ENCODE measurements at places on chromosomes 4 and X.

GRCh38 chr4:140372751-140373327 lies 607 bp upstream of the SCOC start:
- no peak for DNase-seq

GRCh38 chr4:10343656-10344055 lies 113.6 kb downstream of the ZNF518B start:
- DNase-seq = no peak

DNA sequence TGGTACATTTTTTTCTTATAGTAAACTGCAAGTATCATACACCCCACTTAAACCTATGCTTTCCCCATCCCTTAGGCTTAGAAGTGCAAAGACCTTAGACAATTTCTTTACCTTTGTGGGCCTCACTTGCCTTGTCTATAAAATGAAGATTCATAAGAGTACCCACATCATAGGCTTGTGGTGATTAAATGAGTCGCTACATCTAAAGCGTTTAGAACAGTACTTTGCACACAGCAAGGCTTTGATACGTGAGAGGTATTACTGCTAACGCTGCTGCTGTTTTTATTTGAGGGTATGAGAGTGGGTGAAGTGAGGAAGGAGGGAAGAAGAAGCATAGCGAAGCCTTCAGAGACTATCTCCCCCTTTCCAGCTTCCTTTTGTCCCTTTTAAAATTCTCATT lies 87.8 kb upstream of the RPS6KA3 start:
- no peak for DNase-seq

DNA sequence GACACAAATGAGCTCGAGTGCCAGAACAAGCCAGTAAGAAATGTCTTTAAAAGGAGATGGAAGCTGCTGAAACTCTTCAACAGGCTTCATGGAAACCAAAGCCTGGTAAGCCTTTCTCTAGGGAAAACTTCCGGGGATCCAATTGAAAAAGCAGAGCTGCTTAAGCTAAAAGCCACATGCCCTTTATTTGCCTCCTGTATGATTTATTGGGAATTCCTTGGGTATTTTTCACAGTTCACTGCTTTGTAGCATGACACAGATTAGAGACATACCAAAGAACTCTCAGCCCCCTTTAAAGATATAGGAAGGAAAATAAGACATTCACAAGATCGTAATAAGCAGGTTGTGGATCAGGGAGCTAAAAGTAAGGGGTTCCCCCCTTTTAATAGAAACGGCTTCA lies 6.5 kb upstream of the ARHGAP6 start:
- no peak for DNase-seq

DNA sequence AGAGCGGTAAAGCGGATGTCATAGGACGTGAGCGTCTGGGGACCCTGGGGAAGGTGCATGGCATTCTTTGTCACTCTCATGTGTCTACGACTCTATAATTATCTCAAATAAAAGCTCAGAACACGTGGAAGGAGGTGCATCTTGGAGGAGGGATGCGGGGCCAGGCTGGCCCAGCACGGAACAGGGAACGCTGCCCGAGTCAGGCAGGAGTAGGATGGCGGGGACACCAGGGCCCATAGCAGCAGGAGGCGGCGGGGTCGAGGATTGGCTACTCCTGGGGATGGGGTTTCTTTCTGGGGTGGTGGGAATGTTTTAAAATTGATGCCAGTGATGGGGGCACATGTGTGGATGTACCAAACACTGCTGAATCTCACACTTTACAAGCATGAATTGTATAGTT lies 5.4 kb upstream of the HTRA3 start:
- DNase-seq = no peak

GRCh38 chrX:15680401-15680800 lies 15.8 kb upstream of the CLTRN start:
- no peak for DNase-seq

GRCh38 chr4:158020734-158021346 lies 152.0 kb downstream of the GASK1B start:
- DNase-seq = no peak

GRCh38 chr4:73917081-73917501 lies 47.9 kb downstream of the CXCL1 start:
- no peak for DNase-seq

DNA sequence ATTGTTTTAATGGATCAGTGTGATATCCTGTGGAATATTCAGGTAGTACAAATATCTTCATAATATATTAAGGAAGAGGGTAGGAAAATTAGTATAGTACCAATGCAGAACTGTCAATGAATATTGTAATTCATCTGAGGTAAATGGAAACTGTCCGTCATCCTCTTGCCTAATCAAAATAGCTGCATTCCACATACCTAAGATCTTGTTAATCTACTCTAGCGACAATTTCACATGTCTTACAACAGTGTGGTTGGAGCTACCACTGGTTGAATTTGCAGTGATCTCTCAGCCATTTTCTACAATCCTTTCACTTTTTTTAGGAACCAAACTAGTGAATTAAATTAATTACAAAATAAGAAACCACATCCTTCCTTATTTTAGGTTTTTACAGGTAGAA lies 117.5 kb downstream of the PCDH18 start:
- DNase-seq = no peak

DNA sequence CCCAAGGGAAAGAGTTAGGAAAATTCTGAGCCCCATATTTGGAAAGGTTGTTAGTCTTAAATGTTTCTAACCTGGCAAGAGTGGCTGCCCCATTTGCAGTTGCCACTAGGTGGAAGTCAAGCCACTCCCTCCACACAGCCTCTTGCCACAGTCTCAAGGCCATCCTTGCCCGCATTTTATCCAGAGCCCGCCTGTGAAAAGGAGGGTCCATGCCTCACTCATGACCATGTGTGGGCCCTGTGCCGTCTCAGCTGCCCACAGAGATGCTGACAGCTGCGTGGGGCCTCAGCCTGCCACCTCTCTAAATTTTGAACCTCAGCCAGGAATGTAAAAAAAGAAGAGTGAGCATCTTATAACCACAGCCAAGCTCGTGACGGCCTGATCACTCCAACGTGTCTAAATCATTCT lies 201.5 kb upstream of the FAM241A start:
- DNase-seq = no peak

DNA sequence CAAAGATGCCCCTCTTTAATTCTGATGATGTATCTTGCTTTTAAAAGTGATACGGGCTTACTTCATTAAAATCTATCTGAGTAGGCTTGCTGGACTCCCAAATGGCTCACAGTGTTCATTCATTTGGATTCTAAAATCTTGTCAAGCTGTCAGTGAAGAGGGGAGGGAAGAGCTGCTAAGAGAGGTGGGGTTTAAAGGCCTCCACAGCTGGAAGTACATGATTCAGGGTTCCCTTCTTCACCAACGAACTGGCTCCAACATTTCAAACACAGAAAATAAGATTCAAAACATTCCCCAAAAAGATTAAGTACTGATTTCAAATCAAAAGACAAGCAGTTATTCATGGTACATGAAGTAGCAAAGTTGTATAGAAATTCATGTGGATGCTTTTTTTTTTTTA lies 133.0 kb upstream of the NAP1L5 start:
- no peak for DNase-seq

GRCh38 chr4:21113496-21114223 lies 413.4 kb downstream of the PACRGL start:
- no peak for DNase-seq

DNA sequence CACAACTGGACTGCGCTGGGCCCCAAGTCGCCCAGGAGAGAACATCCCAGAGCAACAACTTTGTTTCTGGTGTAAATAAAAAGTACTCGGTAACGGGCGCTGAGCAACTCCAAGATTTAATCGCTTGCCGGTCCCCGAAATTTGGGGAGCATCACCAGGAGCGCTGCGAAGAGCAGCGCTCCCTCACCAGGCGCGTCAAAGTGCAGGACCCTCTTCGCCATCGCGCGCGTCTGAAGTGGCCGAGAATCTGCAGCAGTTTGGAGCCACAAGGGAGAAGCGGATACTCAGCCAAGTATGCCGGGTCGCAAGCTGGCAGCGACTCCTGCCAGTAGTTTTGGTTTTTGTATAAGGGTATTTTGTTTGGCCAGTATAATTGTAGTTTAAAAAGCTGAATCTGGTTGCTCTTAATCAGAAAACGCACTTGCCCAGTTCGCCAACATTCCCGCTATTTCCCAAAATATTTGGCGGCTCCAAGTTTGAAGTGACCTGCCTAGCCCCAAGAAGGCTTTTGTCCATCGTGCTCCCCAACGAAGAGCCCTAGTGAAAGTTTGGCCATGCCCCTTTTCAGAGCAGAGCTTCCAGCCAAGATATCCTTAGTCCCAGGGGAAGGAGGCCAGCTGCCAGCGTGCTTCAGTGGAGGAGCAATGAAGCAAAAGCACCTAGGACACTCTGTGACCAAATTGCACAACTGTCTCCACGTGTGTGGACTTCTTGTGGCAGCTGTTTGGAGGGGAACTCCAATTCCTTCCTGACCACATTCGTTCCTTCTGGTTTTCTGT lies 557 bp upstream of the KDR start:
- DNase-seq = no peak

DNA sequence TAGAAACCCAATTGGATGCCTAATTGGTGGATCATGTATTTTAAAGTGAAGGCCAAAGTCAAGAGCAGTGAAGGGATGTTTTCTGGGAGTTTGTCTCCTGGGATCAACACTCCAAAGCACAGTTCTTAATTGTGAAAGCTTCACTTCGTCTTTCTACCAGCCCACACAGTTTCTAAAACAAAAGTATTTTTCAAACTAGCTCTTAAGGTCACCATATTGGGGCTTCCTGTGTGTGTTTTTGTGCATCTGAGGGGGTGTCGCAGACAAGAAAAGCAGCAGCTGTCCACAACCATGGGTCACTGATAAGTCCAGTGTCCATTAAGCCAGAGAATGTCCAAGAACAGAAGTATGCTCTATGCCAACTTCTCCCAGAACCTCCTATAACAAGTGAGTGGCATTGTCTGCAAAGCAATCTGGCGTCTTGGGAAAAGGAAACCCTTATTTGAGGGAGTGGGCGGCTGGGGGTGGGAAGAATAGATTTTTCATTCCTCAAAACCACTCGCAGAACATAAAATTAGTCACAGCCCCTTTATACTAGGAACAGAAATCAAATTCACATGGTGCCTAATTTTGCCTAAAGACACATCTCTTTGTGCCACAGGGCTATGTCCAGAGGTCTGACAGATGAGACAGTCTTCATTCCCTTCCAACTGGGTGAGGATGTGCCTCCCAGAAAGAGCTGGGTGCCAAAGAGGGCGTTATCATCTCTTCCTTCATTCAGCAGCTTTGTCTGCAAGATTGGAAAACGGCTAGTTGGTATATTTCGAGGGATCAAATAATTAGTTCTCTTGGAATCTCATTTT lies 610.4 kb downstream of the BCOR start:
- no peak for DNase-seq

DNA sequence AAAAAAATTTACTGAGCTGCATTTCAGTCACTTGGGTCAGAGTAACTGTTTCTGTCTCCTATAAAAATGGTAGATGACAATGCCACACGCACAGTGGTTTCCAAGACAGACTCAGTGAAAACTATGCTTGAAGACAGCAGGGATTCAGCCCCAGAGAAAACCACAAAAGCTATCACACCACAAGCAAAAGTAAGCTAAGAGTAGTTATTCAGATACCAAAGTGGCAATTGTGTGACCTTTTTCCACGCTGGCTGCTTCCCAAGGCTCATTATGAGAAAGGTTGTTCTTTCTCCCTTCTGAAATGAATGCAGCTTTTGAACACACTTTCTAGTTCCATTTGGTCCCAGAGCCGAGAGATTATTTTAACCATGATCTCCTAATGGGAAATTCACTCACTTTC lies 46.4 kb upstream of the GPM6B start:
- DNase-seq = no peak

GRCh38 chr4:80685214-80685613 lies 345.3 kb upstream of the BMP3 start:
- DNase-seq = no peak

- DNase-seq = no peak
Observed at GRCh38 chr4:174012135-174012885, 271.2 kb downstream of the FBXO8 start.

DNA sequence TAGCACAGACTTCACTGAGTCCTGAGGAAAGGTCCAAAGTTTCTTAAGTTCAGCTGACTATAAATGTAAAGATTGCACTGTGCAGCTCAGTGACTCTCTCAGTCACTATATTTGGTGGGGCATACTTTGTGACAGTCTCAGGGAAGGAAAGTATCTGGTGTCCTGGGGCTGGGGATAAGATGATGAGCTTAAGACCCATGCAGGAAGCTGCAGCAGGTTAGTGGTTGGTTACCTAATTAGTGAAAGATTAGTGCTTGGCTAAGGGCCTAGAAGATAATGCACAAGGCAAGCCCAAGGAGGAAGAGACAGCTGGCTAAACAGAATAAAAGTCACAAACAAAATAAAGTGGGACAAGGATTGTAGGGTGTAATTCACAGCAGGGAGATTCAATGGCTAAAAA lies 25.4 kb upstream of the SLITRK4 start:
- DNase-seq = no peak

DNA sequence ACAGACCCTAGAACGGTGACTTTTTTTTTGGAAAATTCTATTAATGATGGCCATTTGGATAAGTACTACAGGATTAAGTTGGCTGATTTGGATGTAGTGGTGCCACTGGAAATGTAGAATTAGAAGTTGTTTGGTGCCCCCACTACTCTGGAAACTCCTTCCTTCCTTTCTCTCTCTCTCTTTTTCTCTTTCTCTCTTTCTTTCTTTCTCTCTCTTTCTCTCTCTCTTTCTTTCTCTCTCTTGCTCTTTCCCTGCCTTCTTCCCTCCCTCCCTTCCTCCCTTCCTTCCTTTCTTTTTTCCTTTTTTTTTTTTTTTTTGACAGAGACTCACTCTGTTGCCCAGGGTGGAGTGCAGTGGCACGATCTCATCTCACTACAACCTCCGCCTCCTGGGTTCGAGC lies 2.7 kb downstream of the GAR1 start:
- no peak for DNase-seq

DNA sequence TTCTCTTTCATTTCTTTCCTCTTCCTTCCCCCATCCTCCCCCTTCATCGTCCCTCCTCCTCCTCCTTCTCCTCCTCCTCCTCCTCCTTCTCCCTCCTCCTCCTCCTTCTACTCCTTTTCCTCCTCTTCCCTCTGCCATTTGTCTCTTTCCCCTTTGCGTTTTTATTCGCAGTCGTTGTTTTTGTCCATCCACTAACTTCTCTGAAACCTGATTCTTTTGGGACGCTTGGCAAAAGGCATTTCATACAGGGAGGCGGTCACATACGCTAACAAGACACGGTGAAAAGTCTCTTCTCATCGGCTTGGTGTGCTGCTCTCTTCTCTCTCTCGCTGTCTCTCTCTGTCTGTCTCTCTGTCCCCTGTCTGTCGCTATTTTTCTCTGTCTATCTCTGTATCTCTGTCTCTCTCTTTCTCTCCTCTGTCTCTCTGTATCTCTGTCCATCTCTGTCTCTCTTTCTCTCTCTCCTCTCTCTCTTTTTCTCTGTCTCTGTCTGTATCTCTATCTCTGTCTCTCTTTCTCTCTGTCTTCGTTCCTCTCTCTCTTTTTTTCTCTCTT lies 5.4 kb upstream of the SHOX start:
- no peak for DNase-seq
